RPMI8226 (cell line): ENCODE measurements at places on chromosomes 1 and 21.

DNA sequence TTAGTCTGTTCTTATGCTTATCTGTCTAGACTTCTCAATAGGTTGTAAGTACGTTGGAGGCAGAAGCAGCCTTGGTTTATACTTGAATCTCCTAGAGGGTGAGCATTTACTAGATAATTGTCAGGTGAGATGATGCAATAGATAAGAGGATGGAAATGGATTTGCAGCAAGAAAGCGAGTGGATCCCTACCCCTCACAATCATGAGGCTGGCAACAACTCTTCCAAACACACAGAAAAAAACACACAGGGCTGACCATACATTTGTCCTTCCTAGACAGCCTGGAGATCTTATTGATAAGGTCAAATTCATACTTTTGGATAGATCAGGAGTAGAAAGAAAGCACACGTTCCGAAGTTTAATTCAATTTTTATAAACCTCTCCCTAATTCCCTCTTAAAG is 481.4 kb upstream of the CAMK1G start:
- no peak for DNase-seq

DNA sequence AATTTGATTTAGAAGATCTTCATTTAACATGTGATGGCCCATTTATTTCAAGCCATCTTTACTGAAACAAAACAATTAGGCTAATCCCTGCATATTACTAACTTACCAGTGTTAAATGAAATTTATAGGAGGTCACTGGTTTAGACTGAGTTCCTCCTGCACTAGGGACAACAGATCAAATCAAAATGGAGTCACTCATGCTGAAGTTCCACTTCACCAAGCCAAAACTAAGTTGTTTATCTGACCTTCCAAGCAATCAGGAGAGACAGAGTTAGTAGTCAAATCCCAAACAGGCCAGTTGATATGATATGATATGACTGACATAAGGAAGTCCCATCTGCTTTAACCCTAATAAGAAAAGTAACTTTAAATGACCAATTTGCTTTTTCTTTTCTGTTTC is 4.8 kb downstream of the LYST start:
- DNase-seq, result no peak

DNA sequence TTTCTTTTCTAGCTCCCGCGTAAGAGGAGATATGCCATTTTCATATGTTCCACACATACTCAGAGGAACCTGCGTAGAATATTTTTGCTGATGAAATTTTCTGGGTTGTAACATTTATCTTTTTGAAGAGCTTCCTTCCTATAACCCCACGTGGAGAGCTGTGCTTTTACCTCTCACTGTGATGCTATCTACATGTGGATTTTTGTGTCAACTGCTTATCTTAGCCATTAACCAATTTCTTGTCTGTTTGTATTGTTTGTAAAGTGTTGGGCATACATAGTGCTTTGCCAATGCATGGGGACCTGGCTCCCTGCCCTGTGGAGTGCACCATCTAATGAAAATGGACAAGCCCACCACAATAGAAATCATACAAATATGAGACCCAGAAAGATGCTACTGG is 266.1 kb downstream of the TNR start:
- no peak for DNase-seq

- DNase-seq, result no peak
Measured at GRCh38 chr1:29835406-29835805, 599.1 kb downstream of the PTPRU start.

DNA sequence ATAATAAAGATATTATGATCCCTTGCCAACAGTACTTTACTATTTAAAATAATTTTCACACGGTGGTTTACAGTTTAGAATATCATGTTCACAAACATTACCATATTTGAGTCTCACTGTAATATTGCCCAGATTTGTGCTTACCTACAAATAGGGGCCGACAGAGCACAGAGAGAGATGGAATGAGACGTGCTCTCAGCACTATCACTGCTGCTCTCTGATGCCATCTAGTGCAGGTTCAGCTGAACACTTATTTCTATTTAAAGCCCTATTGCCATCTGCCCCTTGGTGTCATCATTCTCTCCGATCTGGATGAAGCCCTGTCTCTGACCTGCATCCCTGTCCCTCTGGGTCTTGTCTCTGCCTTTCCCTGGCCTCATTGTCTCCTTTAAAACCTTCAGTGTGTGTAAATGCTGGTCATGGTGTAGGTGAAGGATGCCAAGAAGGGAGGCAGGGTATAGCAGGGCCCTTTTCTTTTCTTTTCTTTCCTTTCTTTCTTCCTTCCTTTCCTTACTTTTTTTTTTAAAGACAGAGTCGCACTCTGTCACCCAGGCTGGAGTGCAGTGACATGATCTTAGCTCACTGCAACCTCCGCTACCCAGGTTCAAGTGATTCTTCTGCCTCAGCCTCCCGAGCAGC is 6.9 kb upstream of the GPATCH4 start:
- DNase-seq, result peak; percentile 86

- DNase-seq, result no peak
Measured at GRCh38 chr1:161267321-161267720, 8.8 kb downstream of the PCP4L1 start.

DNA sequence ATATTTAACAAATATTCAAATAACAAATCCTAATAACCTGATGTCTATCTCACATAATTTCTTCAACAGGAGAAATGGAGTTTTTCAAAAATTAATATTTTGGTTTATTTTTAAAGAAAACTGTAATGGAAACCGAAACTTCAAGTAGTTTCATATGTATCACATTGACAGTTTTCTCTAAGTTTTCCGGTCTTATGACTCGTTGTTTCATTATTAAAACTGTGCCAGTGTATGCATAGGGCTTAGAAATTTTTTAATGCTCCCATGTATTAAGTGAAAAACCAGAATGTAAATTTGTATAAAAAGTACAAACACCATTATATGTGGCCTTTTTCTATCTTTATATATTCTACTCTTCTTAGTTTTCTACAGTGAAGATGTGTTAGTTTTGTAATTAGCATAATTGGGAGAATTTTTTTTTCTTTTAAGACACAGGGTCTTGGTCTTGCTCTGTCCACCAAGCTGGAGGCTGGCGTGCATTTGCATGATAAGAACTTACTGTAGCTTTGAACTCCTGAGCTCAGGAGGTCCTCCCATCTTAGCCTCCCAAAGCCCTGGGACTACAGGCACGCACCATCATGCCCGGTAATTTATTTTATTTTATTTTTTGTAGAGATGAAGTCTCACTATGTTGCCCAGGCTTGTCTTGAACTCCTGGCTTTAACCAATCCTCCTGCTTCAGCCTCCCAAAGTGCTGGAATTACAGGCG is 43.9 kb upstream of the SAMSN1 start:
- DNase-seq, result peak; percentile 48

DNA sequence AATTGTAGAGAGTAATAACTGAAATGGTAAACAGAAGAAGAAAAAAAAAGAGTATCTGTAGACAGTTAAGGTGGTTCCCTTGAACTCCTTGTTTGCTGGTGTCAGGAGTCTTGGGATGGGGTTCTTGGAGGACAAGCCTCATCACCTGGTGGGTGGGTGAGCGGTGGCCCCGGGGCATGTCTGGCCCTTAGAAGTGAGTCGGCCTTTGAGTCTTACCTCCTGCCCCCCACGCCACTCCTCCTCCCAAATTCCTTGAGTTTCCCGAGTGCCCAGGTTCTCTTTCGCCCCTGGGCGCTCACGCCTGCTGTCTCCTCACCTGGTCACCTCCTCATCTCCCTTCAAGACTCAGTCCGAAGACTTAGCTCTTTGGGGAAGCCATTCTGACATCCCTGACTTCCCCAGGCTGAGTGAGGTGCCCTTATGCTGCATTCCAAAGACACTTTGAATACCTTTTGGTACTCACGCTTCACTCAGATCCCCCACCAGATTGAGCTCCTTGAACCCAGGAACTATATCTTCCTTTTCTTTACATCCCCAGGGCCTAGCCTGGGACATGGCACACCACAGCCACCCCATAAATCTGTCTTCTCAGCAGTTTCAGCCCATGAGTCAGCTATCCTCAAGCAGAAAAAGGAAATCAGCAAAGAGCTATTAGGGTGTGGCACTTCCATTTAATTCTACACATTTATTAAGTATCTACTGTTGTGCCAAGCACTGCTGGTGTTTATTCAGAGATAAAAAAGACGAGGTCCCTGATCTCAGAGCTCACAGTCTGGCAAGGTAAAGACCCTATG is 13.5 kb upstream of the IKBKE start:
- DNase-seq, result peak; percentile 57

DNA sequence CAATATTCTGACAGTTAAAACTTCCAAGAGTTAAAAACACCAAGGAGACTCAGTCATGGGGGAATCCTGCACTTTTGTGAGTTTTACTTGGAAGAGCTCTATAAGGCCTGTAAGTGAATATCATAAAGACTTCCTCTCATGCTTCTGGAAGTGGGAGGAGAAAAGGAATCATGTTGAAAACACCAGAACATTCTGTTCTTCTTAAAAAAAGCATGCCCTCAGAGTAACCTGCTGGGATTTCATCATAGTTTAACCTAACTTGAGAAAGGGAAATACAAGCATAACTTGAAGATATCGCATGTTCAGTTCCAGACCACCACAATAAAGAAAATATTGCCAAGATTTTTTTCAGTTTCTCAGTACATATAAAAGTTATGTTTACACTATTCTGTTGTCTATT is 51.9 kb downstream of the COL11A1 start:
- DNase-seq, result no peak

DNA sequence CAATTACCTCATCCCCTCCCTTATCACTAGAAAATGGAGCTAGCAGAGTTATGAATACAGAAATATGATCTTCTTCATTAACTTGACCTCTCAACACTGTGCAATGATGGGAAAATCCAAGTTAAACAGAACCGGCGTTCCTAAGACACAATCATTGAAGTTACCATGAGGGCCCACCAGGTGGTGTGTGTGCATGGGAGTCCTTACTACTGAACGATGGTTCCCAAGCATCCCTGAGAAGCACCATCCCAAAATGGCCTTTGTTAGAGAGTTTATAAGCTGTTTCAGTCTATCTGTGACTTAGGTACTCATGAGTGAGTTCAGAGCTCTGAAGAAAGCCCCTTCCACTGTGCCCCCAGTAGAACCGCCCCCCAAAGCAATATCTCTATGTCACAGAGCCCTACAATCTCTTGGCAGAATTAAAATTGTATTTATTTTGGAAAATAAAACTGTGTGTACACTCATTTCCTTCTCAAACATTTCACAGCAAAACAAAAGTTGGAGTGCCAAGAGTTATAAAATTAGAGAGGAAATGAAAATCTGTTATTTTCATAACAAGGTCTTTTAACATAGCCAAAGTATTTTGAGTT is 56.8 kb downstream of the PLD5 start:
- DNase-seq, result peak; percentile 48

- peak; percentile 76 for DNase-seq
Measured at GRCh38 chr1:234602334-234603220, 7.4 kb downstream of the IRF2BP2 start.

GRCh38 chr1:75969550-75969949 is 37.3 kb upstream of the ASB17 start:
- no peak for DNase-seq

GRCh38 chr1:87902830-87903229 is 574.1 kb downstream of the LMO4 start:
- DNase-seq, result no peak

- DNase-seq, result no peak
Measured at GRCh38 chr1:209802117-209802779, 3.7 kb downstream of the IRF6 start.

GRCh38 chr21:44547656-44548331 is 3.5 kb downstream of the KRTAP10-2 start:
- DNase-seq, result no peak

DNA sequence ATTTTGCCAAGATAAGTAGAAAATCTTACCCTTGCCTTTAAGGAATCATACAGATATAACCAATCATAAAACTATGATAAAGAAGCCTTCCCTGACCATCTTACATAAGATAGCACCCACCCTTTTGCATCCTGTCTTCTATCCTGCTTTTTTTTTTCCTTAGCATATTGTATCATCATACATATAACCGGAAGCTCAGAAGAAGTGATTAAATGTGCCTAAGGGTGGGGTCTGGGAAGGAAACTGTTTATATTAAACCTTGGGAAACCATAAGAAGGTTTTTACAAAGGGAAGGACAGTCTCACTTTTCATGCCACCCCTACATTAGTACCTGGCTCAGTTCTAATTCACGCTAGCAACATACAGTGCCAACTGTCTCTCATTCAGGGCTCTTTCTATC is 66.8 kb downstream of the LUZP1 start:
- no peak for DNase-seq

DNA sequence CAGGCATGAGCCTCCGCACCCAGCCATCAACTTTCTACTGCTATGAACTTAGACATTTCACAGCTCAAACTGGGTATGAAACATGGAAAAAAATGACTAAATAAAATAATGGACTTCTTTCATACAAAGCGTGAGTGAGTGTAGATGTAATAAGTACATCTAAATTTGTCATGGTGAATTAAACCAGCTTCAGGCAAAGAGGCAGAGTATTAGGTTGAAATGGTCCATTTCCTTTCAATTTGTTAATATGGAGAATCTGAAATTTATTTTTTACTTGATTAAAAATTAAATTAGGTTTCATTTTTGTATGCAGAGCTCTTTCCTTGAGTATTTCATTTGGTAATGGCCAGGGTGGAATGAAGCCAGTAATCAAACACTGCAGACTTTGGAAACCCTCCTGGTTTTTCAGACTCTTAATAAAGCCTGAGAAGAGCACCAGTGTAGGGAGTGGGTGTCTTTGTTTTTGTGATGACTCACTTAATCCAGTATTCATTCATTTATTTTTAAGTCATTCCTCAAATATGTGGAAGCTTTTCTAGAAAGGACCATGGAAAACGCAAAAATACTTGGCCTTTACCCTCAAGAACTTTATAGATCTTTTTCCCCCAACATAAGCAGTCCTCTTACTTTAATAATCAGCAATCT is 49.2 kb downstream of the ALG14 start:
- DNase-seq, result no peak

- DNase-seq, result no peak
Measured at GRCh38 chr1:169931795-169932231, 38.1 kb upstream of the SCYL3 start.

DNA sequence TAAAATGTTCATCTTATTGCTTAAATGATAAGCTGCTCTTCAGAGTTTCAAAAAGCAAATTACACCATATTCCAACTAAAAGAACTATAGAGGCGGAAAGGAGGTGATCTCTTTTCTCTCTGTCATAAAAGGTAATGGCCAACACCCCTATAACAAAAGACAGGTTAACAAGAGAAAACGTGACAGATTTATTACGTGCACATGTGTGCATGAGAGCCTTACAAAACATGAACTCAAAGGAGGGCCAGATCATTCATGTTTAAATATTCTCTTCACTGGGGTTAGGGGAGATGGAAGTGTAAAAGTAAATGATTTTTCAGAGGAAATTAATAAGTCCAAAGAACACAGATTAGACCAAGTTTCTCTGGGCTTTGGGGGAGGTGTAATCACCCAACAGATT is 26.5 kb upstream of the FMO2 start:
- DNase-seq, result no peak

- DNase-seq, result no peak
Measured at GRCh38 chr1:201456499-201457309, 12.3 kb downstream of the PHLDA3 start.

DNA sequence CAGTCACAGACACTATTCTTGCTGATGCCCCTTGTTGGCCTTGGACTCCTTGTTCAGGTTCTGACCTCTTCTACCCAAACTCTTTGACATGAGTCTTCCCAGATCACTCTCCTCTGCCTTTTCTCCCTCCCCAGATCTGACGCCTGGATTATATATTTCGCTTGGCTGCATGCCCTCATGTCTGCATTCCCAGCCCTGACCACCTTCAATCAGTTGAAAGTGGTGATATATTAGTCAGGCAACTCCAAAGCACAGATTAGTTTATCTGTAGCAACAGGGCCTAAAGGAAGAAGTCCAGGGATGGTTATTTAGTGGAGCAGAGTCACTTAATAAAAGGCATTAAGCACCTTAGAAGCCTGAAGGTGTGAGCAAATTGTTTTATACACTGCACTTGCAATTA is 110.0 kb upstream of the GUCA2B start:
- no peak for DNase-seq
